ENCODE measurements at places on chromosomes 4 and X.

GRCh38 chrX:13759152-13759718 is 24.7 kb downstream of the OFD1 start:
- DNase-seq = no peak

- no peak for DNase-seq
These were observed 66.1 kb downstream of the CDS1 start for GRCh38 chr4:84648863-84649647.

GRCh38 chr4:57156242-57156990 is 46.2 kb upstream of the IGFBP7 start:
- no peak for DNase-seq

- no peak for DNase-seq
These were observed 64.1 kb downstream of the TMA16 start for GRCh38 chr4:163558539-163559044.

DNA sequence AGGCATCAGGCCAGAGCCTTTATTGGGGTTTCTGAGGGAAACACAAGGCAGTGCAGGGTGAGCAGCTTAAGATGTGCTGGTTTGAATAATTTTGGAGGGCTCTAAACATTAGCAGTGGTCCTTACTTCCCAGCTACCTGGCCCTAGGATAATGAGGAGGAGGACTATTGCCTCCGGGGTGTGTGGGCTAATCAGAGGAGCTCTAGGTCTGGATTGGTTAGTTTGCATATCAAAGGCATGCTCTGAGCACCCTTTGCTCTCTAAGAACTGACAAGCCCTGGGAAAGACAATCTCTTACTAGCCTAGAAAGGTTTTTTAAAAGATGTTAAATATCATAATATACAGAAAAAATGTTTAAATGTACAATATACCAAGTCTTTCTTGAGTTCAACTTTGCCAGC is 58.4 kb downstream of the RXFP1 start:
- DNase-seq = no peak

GRCh38 chr4:109931318-109931717 is 18.6 kb downstream of the EGF start:
- DNase-seq = no peak

DNA sequence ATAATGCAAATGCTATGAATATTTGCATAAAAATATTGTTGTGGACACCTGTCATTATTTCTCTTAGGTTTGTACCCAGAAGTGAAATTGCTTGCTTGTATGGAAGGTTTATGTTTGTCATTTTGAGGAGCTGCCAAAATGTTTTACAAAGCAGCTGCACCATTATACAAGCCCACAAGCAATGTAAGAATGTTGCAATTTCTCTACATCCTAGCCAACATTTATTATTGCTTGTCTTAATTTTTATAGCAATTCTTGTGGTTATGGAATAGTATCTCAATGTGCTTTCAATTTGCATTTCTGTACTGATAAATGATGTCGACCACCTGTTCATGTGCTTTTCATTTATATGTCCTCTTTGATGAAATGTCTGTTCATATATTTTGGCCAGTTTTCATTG is 18.7 kb upstream of the RBMX start:
- DNase-seq = no peak

GRCh38 chr4:90597927-90598326 is 470.7 kb downstream of the CCSER1 start:
- no peak for DNase-seq

- no peak for DNase-seq
These were observed 327.1 kb upstream of the VCX start for GRCh38 chrX:7515681-7516413.

All from stimulated activated CD8-positive, alpha-beta memory T cell treated with anti-CD3 and anti-CD28 coated beads, Interleukin-4, amount 100 ng/mL, for 1 hour (primary cell).